ENCODE measurements at places on chromosomes 2 and 18.

DNA sequence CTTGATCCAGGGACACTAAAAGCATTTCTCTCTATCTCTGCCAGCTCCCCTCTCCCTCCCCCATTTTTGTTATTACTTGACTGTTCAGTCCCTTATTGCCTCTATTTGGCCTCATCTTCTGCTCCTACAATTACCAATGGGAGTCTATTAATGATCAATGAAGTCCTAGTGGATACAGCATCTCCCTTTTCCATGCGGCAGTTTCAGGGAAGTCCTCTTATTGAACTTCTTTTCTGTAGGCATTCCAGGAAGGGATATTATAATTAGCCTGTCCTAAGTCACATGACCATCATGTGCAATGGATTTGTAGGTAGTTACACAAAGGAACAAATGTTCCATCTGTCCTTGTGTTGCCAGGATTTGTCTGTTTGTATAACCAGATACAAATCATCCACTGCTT, 495.1 kb upstream of the CNTNAP5 start:
- DNase-seq: no peak

DNA sequence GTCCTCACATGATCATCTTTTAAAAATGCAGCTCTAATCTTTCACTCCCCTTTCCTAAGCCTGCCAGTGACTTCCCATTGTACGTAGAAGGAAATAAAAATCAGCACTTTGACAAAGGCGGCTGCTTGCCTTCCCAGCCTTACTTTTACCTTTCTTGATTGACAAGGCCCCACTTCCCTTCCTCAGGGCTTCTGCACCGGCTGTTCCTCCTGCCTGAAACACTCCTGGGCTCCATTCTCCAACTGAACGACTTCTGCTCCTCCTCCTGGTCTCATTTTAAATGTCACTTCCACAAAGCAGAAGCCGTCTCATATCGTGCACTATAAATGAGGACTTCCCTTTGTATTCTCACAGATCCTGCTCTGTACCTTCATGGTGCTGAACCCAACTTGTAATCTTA, 56.1 kb downstream of the OSBPL6 start:
- DNase-seq: no peak

DNA sequence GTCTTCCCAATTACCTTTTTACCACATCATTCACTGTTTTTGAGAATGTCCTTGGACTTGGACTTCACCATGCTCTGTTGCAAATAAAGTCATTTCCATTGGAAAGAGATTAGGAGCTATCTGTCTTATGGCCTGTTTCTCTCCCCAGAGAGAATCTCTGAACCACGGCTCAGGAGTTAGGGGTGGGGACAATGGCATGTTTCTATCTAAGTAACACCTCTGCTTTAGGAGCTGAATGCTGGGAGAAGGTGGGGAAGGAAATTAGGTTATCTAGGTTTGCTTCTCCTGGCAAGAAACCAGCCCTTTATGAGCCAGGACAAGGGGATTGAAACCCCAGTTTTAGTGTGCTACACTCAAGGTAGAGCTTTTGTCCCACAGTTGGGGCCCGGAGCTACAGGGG, 86.3 kb downstream of the AGPS start:
- no peak for DNase-seq

DNA sequence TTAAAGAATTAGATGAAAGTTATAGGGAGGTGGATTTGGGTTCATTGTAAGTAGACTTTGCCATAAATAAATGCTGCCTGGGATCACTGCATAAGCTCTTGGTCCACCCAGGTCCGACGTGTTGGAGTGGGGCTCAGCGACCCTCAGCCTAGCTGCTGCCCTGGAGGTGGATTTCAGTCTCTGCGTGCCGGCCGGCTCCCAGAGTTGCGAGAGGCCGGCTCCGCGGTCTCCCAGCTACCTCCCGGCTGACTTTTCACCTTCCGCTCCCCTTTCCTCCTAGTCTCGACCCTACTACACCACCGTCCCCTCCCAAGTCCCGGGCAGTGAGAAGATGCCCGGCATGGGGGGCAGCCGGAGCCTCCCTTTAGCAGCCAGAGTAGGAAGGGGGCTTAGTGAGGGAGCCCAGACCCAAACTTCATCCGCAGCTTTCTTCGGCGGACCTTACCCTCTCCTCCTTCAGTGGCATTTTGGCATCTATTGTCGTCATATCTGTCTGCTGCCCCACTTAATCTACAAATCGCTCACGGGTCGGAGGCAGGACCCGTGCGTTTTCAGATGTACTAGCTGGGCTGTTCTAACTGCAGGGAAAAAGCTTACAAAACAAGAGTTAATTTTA, 8.1 kb downstream of the EMX1 start:
- DNase-seq: no peak

GRCh38 chr2:147468963-147469362, 375.9 kb upstream of the ACVR2A start:
- no peak for DNase-seq

Data from kidney glomerular epithelial cell (primary cell).